GM12878 (cell line): ENCODE measurements at places on chromosomes 5 and 9. TPM values are rescaled to one million over a fixed set of nuclear protein-coding genes. Genes with fewer than 3 reads are reported as not detected.

SPINK1 gene
- polyA plus RNA-seq = not detected in 2 replicates

TMOD1 gene
- polyA plus RNA-seq = 11.1 and 27.7 TPM in 2 replicates

ARHGAP26 gene
- polyA plus RNA-seq = 19.0 and 24.3 TPM in 2 replicates

NRARP gene
- polyA plus RNA-seq = 0.09 and 0.15 TPM in 2 replicates

NIPAL4 gene
- polyA plus RNA-seq = 11.0 and 15.5 TPM in 2 replicates

ZBED3 gene
- 1.4 and 2.9 TPM in 2 replicates for polyA plus RNA-seq

PAPPA gene
- polyA plus RNA-seq = 0.08 and 0.15 TPM in 2 replicates

FUT7 gene
- 0.32 and 0.62 TPM in 2 replicates for polyA plus RNA-seq
